ENCODE measurements at places on chromosomes 6 and 20.

DNA sequence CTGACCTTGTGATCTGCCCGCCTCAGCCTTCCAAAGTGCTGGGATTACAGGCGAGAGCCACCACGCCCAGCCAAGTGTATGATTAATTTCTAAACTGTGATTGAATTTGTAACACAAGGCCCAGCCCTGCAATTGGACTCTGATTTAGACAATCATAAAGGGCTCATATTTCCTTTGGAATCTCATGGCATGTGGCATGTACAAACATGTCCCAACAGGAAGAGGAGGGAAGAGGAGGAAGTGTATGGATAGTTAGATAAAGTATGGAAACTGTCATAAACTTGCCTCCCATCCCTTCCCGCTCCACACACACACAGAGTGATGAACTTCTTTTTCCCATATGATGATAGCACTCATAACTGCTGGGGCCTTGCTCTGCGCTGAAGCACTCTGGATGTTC, 27.2 kb upstream of the QKI start:
- DNase-seq = no peak

DNA sequence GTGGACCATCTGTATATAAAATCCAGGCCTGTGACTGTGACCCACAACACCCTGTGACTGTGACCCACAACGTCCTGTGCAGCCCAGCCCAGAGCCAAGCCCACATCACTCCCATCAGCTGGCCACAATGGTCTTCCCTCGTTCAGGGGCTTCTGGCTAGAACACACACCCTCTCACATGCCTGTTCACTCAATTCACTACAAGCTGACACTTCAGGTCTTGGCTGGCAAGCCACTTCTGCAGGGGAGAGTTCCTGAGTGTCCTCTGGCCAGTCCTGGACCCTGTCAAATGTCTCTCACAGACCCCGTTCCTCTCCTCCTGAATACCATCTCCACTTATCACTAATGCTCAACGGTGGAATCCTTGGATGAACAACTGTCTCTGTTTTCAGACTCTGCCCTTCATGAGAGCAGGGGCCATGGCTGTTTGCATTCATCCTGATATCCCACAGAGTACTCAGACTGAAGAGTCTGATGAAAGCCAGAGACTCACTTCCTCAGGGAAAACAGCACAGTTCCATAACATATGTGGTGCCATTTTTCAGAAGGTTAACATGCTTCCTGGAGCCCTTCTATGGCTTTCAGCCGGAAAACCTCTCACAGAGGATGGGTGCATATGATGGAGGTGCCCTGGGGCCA, 56.0 kb downstream of the MYH7B start:
- no peak for DNase-seq

DNA sequence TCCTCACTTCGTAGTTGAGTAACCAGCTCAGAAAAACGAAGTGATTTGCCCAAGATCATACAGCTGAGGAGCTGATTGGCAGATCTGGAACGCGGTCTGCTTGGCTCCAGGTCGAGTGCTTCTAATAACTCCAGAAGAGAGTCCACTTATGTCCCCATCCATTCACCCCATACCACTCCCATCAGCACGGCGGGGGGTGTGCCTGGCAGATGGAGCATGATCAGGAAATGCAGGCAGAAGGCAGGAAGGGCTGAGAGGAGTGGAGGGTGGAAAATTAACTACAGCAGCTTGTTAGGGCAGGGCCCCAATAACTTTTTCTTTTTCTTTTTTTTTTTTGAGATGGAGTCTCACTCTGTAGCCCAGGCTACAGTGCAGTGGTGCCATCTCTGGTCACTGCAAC, 15.0 kb downstream of the FITM2 start:
- DNase-seq = no peak

DNA sequence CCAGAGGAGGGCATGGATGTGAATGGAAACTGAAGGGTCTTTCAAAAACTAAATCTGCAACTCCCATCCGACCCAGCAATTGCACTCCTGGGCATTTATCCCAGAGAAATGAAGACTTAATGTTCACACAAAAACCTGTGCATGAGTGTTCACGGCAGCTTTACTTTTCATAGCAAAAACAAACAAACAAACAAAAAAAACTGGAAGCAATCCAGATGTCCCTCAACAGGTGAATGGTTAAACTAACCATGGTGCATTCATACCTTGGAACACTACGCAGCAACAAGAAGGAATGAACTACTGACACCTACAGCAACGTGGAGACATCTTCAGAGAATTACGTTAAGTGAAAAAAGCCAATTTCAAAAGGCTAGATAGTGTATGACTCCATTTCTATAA, 32.2 kb downstream of the PMEPA1 start:
- no peak for DNase-seq

- DNase-seq = no peak
These were observed 194.5 kb upstream of the THEMIS start for GRCh38 chr6:128095362-128095761.

DNA sequence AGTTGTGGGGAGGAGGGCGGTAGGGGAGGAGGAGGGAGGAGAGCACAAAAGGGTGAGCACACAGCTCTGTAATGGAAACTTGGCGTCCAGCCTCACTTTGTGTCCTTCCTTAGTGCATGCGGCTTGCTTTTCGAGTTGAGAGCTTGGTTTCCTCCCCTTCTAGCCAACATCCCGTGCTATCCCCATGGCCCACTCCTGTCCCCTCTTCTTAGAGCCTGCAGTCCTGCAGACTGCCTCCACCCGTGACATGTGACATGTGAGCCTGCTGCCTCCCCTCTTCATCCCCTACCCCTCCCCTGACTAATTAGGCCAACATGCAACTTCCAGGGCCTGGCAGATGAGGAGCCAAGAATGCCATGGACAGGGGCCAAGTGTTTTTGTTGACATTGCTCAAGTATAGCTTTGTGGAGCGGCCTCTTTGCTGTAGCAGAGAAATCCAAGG, 63.2 kb downstream of the SLC24A3 start:
- peak; percentile 68 for DNase-seq

GRCh38 chr20:2455771-2456497, 14.7 kb downstream of the SNRPB start:
- DNase-seq = no peak

- peak; percentile 50 for DNase-seq
These were observed 21.9 kb upstream of the RREB1 start for GRCh38 chr6:7085911-7086310.

- no peak for DNase-seq
These were observed 48.9 kb upstream of the TFAP2A start for GRCh38 chr6:10463491-10464481.

- DNase-seq = no peak
These were observed 41.6 kb downstream of the ZBTB2 start for GRCh38 chr6:151349651-151350270.

DNA sequence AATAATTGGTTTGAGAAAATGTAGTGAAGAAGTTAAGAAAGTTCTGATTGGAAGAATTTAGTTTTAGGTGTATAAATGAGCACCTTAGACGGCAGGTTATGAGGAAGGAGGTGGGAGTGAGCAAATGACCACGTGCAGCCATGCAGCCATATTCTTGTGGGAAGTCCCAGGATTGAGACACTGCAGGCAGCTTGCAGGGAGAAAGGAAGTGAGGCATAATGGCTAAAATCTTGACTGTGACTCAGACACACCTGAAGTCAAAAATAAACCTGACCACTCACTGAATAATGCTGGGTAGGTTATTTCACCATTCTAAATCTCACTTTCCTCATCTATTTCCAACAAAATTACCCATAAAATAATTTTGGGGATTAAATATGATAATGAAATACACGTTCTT, 16.6 kb downstream of the DSE start:
- DNase-seq = no peak

DNA sequence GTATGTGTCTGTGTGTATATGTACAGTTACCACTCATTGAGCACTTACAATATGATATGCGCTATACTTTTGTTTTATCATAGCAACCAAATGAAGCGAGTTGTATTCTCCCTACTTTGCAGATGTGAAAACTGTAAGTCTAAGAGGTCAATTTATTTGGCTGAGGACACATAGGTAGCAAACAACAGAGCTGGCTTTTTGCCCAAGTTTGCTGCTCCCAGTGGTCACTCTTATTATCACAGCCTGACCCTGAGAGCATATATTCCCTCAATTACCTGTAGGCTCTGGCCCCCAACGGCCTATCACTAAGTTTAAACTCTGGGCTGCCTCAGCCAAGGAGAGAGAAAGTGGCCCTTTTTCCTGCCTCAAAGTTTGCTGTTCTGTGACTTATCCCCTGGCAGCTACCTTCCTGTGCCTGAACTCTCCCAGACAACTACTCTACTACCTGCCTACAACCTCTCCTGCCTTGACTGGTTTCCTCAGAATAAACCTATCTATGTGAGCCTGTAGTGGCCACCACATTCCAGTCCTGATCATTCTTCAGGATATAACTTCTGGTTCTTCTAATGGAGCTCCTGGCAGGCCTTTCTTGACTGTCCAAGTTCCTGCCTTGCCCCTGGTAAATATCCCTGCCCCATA, 221.8 kb downstream of the FRK start:
- peak; percentile 71 for DNase-seq

GRCh38 chr6:117601811-117602150, 530 bp downstream of the GOPC start:
- DNase-seq = peak; percentile 60

DNA sequence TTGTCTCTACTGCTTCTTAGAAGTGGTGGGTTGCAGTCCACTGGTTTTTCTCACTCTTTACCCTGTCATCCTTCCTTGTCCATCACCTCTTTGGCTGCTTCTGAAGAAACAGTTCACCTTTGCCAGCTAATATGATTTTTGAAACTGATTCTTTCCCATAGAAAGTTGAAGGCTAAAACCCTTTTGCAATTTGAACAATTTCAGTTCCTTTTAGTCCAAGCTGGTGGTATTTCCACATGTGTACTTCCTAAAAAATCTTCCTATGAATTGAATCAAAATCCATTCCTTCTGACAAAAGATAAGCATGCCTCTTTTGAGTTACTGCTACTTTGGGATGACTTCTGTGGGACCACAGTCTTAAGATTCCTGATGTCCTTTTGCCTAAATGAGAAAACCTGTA, 210.0 kb upstream of the MAN1A1 start:
- DNase-seq = no peak

- no peak for DNase-seq
These were observed 37.5 kb downstream of the MTFR2 start for GRCh38 chr6:136212608-136213007.

GRCh38 chr20:387520-387919, 7.0 kb downstream of the TRIB3 start:
- DNase-seq = no peak

GRCh38 chr6:88574031-88574430, 389.4 kb downstream of the RNGTT start:
- DNase-seq = no peak

GRCh38 chr6:6657085-6657819, 68.7 kb downstream of the LY86 start:
- peak; percentile 20 for DNase-seq

DNA sequence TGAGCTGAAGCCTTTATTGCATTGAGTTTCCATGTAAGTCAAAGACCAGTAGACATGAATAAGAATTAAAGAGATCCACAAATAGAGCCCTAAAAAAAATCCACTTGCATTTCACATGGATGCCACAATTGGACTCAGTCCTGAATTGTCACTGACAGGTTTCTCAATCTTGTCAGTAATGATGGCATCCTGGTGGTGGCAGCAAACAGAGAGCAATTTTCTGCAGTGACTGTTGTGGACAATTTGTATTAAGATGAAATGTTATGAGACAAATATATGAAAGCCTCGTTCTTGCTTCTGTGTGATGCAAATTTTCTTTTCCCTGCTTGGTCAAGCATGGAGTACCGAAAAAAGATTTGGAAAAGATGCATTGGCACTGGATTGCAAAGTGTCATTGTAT, 278.9 kb downstream of the SAMD5 start:
- peak; percentile 36 for DNase-seq

GRCh38 chr6:52953911-52954839, 40.9 kb downstream of the GSTA4 start:
- DNase-seq = peak; percentile 33

- no peak for DNase-seq
These were observed 15.1 kb downstream of the GATA5 start for GRCh38 chr20:62460678-62461077.

GRCh38 chr20:57220337-57221145, 45.9 kb downstream of the BMP7 start:
- DNase-seq = no peak

DNA sequence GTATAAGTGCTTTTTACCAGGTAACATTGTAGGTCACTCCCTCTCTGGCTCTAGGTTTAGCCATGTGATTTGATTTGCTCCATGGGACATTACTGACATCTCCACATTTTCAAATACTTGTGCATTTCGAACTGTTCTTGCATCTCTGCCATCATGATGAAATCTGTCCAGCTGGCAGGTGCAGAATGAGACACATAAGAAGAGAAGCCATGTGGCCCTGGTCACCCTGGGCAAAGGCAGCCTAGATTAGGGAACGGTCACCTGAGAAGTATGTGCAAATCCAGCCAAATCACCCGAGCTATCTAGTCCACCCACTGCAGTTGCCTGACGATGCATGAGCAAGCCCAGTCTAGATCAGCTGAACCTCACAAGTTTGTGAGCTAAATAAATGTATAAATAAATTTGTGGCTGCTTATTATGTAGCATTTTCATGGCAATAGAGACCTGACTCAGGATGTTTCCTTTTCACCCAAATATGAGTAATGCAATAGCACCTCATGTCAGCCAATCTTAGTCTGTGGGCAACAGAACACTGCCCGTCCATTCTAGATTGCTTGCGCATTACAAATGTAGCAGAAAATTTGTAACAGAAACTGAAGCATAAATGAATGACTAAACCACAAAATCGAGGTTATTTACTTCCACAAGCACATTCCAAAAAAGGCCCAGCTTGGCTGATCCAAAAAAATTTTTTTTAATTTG, 115.2 kb downstream of the PAK5 start:
- DNase-seq = no peak

DNA sequence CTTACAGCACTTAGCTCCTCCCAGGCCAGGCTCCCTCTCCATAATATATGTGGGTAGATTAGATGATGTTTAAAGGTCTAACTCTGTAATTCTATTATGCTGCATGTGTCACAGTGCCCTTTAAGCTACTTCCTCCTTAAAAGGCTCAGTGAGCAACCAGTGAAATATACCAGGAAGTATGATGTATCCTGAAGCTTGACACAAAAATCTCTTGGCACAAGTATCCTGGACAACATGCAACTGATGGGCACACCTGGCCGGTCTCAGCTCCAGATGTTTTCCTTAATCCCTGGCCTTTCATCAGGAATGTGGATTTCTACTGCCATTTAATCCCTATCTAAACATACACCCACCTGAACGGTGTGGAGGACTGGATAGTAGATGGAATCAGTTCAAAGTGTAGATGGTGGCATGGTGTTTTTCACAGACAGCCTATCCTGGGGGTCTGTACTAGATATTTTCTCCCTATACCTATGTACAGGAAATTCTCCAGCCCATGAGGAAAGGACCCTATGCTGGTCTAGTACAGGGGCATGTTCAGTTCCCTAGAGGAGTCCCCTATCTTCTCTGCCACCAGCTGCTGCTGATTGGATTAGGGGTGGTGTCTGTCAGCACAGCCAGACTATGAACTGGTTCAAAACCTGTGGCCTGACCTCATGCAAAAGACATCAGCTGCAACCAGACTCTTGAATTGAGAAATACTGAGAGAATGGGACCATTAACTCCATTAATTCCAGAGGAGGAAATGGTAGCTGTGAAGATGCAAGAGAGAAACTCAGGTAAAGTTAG, 59.4 kb upstream of the CITED2 start:
- peak; percentile 66 for DNase-seq

- DNase-seq = no peak
These were observed 30.6 kb downstream of the PREP start for GRCh38 chr6:105372142-105372848.

- DNase-seq = no peak
These were observed 98.7 kb upstream of the FUT9 start for GRCh38 chr6:95917034-95917433.

Data from DMS53 (cell line).